Naive thymus-derived CD4-positive, alpha-beta T cell (primary cell): ENCODE measurements at places on chromosomes 5 and 9. TPM values are rescaled to one million over a fixed set of nuclear protein-coding genes. Genes with fewer than 3 reads are reported as not detected.

DNA sequence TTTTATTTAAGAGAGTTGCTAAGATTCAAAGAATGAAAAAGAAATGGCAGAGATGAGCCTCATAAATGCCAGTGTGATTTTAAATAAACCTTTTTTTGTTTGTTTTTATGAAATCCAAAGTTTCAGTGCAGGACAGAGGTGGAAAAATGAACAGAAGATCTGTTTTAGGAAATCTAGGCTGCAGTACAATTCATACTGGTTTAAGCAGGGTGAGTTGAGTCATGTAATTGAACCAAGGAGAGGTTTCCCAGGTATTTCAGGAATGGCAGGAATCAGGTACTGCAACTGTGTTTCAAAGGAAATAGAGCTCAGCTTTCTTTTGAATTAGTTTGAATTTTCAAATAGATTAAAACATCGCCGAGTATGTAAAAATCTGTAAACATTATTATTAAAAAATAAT is 3.0 kb upstream of the ANKRD31 start:
- H3K27me3 ChIP-seq: no peaks in the 10 kb centered on the region
- H3K4me1 ChIP-seq: peaks cover 17% of the 10 kb centered on the region
- no peak for DNase-seq

DNA sequence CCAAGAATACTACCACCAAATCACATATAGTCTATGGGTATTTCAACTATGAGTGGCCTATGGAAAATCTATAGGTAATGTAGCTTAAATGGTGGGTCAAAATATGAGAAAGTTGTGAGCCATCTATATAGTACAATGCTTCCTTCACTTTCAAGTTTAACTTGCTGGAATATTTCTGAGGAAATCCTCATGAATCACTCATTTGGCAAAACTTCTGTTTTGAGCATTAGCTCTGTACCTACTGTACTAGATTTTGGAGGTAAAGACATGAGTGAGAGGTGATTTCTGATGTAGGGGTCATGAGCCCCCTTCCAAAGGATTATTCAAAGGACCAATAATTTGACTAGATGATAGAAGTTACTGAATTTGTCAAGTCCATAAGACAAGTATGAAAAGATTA is 80.6 kb upstream of the DAB2 start:
- H3K4me3 ChIP-seq: no peak overlapping the region
- no peaks in the 10 kb centered on the region for H3K27me3 ChIP-seq
- no peak overlapping the region for H3K27ac ChIP-seq
- no peaks in the 10 kb centered on the region for H3K36me3 ChIP-seq
- no peak for DNase-seq
- H3K4me1 ChIP-seq: no peaks in the 10 kb centered on the region

DNA sequence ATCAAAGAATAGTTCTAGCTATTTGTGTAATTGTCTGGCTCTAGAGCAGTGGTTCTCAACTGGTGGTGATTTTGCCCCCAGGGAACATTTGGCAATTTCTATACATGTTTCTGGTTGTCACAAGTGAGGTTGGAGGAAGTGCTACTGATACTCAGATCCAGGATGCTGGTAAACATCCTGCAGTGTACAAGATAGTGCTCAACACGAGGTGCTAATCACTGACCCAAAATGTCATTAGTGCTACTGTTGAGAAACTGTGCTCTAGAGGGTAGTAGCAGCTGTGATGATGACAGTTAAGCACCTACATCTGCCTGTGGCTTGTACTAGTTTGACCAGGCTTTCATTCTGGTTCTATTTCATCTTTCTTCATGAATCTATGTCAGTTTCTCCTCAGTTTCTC is 22.1 kb downstream of the LRRC19 start:
- no peak for DNase-seq
- peaks cover 9% of the 10 kb centered on the region for H3K36me3 ChIP-seq
- H3K27me3 ChIP-seq: no peaks in the 10 kb centered on the region
- H3K4me3 ChIP-seq: no peak overlapping the region
- no peak overlapping the region for H3K27ac ChIP-seq
- no peaks in the 10 kb centered on the region for H3K4me1 ChIP-seq

DNA sequence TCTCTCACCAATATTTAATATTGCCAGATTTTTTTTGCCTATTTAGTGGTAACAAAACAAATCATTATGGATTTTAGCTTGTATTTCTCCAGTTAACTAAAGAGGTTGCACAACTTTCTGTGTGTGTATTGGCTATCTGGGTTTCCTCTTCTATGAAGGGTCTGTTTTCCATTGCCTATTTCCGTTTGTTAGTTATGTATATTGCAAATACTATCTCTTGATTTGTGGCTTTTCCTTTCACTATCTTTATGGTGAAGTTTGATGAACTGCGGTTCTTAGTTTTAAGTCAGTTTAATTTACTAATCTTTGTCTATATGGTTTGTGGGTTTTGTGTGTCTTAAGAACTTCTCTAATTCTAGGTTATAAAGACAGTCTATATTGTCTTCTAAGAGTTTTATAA is 136.3 kb downstream of the CEP120 start:
- H3K36me3 ChIP-seq: no peaks in the 10 kb centered on the region
- no peak overlapping the region for H3K27ac ChIP-seq
- DNase-seq: no peak
- no peaks in the 10 kb centered on the region for H3K4me1 ChIP-seq

- H3K4me1 ChIP-seq: no peaks in the 10 kb centered on the region
- no peak overlapping the region for H3K27ac ChIP-seq
- no peaks in the 10 kb centered on the region for H3K27me3 ChIP-seq
- H3K36me3 ChIP-seq: no peaks in the 10 kb centered on the region
- no peak for DNase-seq
- no peak overlapping the region for H3K4me3 ChIP-seq
These were observed 127.4 kb downstream of the COL23A1 start for GRCh38 chr5:178462816-178463215.

DNA sequence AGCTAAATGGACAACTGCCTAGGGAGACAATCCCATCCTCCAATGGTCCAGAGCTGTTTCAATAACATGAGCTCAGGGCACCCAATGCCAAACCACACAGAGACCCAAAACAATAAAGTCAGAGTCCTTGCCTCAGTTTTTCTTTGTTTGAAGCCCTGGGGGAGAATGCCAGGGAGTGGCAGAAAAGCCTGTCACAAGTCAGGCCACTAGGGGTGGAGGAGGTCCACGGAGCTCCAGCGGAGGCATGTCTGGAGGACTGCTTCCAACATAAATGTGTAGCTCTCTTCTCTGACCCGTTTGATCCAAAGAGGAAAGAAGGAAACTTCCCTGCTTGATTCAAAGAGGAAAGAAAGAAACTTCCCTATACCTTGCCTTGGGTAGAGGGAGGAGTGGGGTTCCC is 175.3 kb downstream of the HSPA4 start:
- no peaks in the 10 kb centered on the region for H3K27me3 ChIP-seq
- H3K27ac ChIP-seq: no peak overlapping the region
- no peaks in the 10 kb centered on the region for H3K4me1 ChIP-seq
- no peak for DNase-seq
- H3K4me3 ChIP-seq: no peak overlapping the region

GRCh38 chr5:155834271-155834975 is 492.5 kb upstream of the SGCD start:
- H3K4me1 ChIP-seq: no peaks in the 10 kb centered on the region
- H3K36me3 ChIP-seq: no peaks in the 10 kb centered on the region
- no peak for DNase-seq
- H3K27ac ChIP-seq: no peak overlapping the region

- H3K4me1 ChIP-seq: no peaks in the 10 kb centered on the region
- no peaks in the 10 kb centered on the region for H3K27me3 ChIP-seq
- no peak for DNase-seq
- H3K27ac ChIP-seq: no peak overlapping the region
- H3K4me3 ChIP-seq: no peak overlapping the region
These were observed 131.9 kb downstream of the DCP2 start for GRCh38 chr5:113108485-113108884.

- H3K4me1 ChIP-seq: no peaks in the 10 kb centered on the region
- H3K36me3 ChIP-seq: no peaks in the 10 kb centered on the region
- H3K4me3 ChIP-seq: no peak overlapping the region
- H3K27me3 ChIP-seq: no peaks in the 10 kb centered on the region
These were observed 27.8 kb downstream of the DPYSL3 start for GRCh38 chr5:147481874-147482705.

DNA sequence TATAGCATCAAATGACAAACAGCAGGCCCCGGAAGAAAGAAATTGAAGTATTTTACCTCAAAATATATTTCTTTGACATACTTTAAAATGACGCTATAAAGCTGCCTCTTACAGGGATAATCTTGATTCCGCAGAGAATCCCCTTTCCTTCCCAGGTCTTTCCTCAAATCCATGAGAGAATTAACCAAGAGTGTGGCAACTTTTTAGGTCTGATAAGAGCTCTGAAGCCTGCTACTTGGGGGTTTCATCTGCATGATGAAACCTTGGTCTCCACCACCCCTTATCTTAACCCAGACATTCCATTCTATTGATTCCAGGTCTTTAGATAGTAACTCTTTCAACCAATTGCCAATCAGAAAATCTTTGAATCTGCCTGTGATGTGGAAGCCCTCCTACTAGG is 173.8 kb downstream of the CEMIP2 start:
- no peak for DNase-seq
- no peaks in the 10 kb centered on the region for H3K4me1 ChIP-seq
- no peaks in the 10 kb centered on the region for H3K36me3 ChIP-seq
- H3K27me3 ChIP-seq: no peaks in the 10 kb centered on the region
- no peak overlapping the region for H3K4me3 ChIP-seq
- no peak overlapping the region for H3K27ac ChIP-seq

DNA sequence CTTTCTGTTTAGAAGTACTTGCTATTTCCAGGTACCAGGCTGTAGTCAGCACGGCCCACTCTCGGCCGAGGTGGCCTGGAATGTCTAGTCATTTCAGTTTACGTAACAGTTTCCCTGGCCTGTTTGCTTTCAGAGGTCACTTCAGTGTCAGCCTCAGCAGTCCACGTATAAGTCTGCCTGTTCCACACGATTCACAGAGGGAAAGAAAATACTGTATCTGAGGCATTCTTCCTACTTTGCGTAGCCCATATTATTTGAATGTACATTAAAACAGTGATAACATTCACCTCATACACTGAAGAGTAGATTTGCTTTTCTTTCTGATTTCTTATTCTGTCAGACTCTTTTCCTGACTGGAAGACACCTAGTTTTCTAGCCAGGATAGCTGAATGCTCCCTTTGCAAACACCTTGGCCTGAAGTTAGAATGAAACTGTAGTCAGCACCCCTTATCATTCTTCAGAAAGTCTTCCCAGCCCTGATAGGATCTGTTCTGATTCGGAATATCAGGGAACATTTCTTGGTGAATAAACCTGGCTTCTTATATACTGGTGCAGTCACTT is 140.9 kb downstream of the AOPEP start:
- H3K4me3 ChIP-seq: no peak overlapping the region
- no peak for DNase-seq
- H3K36me3 ChIP-seq: no peaks in the 10 kb centered on the region

DNA sequence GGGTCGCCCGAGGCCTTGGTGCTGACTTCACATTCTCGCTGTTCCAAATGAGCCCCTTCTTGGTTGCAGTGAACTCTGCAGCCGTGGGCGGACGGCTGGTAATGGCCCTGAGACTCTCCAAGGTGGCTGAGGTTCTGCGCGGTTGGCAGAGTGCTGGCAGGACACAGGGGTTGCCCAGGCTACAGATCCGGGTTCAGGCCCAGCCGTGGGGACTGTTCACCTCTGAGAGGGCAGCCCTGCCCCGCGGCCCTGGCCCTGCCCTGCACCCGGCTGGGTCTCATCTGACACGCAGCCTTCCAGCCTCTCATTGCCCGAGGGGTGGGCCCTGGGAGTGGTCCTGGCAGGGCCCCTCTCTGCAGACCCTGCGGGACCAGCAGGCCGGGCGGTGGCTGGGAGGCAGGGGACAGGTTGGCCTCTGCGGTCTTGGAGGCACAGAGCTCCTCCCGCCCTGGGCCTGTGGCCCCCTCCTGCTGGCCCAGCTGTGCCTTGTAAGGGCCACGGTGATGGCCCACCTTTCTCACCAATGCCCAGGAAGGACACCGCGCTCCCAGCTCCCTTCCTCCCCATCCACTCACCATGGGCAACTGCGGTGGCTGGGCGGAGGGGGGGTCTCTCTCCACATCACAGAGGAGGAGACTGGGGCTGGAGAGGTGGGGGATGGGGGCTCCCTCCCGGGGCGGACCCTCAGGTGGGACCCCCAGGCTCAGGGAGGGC is 51.6 kb downstream of the AHRR start:
- H3K4me1 ChIP-seq: peaks cover 14% of the 10 kb centered on the region
- no peak overlapping the region for H3K27ac ChIP-seq
- H3K27me3 ChIP-seq: no peaks in the 10 kb centered on the region
- H3K4me3 ChIP-seq: no peak overlapping the region
- DNase-seq: no peak
- no peaks in the 10 kb centered on the region for H3K36me3 ChIP-seq

GRCh38 chr5:68698025-68698940 is 395.5 kb upstream of the SLC30A5 start:
- no peaks in the 10 kb centered on the region for H3K4me1 ChIP-seq
- DNase-seq: no peak
- no peak overlapping the region for H3K4me3 ChIP-seq
- H3K27ac ChIP-seq: no peak overlapping the region

PCDHB2 gene
- 0.97 TPM for total RNA-seq

MARCHF11 gene
- not detected in 2 replicates for total RNA-seq

RANBP17 gene
- total RNA-seq: not detected

UCK1 gene
- 23.0 TPM for total RNA-seq

TAS2R1 gene
- total RNA-seq: not detected

CDKN2B-AS1 gene
- total RNA-seq: not detected

CHD1 gene
- 109 TPM for total RNA-seq

S1PR3 gene
- total RNA-seq: 0.22 TPM in 1 of 2 replicates, not detected in the other

AGTPBP1 gene
- total RNA-seq: 85.7 TPM

PAM gene
- 15.2 TPM for total RNA-seq

IL7R gene
- 472 TPM for total RNA-seq

TAL2 gene
- total RNA-seq: 0.36 TPM in 1 of 2 replicates, not detected in the other

NMUR2 gene
- not detected for total RNA-seq

PDZD2 gene
- 1.1 TPM for total RNA-seq

MYOT gene
- not detected for total RNA-seq
